COR-L47 (cell line): ENCODE measurements at places on chromosomes 4 and X.

GRCh38 chr4:2459589-2460349 lies 9.1 kb upstream of the RNF4 start:
- no peak for DNase-seq

- peak; percentile 84 for DNase-seq
These were observed 316.7 kb upstream of the IGFBP7 start for GRCh38 chr4:57426779-57427395.

- no peak for DNase-seq
These were observed 38.8 kb upstream of the MAD2L1 start for GRCh38 chr4:120105472-120105871.

- no peak for DNase-seq
These were observed 180.8 kb upstream of the BCOR start for GRCh38 chrX:40278340-40279090.

GRCh38 chr4:2412534-2412884 lies 5.9 kb downstream of the ZFYVE28 start:
- DNase-seq: no peak

DNA sequence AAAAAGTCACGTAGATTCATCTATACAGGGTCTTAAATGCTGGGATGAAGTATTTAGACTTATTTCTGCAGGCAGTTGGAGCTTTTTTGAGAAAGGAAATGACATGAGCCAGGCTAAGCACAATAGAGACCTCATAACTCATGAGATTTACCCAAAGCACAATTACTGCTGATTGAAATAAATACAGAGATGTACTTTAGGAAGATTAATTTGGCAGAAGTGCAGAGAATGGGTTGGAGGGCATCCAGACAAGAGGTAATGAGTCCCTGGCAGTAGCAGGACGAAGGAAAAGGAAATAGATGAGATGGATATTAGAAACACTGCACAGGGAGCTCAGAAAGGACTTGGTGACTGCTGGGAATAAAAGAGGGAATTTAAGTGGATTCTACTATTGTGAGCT lies 129.1 kb downstream of the SHROOM4 start:
- no peak for DNase-seq

GRCh38 chrX:149124526-149125108 lies 380.5 kb downstream of the IDS start:
- DNase-seq: no peak

DNA sequence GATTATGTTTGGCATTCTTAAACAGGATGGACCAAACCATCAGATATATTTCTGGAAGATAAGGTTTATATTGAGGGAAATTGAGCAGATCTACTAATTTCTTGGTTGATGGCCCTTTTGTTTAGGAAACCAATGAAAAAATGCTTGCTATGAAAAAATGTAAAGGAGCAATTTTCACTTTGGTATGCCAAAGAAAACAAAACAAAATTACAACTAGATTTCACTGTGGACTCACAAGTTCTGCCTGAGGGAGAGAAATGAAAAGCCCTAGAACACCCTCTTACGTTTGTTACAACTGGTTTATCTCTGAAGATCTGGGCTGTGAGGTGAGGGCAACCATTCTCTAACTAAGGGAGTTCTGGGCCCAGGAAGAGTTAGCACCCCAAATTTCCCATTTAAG lies 122.5 kb upstream of the IL15 start:
- no peak for DNase-seq

DNA sequence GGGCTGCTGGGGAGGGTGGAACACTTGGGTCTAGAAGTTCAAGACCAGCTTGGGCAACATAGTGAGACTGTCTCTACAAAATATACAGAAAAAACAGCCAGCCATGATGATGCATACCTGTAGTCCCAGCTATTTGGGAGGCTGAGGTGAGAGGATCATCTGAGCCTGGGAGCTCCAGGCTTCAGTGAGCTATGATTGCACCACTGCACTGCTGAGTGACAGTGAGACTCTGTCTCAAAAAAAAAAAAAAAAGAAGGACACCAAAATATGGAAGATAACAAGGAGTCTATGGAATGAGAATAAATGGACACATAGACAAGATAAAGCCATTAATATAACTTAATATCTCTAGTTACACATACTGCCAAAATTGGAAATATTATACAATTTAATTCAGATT lies 62.7 kb upstream of the IL15 start:
- no peak for DNase-seq

DNA sequence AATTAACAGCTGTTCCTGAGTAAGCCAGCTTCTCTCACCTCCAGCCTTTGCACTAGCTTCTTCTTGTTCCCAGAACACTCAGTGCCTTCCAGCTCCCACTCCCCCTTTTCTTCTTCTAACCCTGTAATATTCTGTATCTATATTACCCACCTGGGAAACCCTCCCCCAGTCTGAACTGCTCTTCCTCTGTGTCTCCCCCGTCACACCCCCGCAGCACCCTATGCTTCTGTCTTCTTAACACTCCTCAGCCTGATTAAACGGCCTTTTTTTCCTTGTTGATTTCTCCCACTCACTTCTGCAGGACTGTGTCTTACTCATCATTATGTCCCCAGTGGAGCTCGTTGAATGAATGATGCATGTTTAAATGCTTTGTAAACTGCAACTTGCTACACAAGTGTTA lies 9.0 kb upstream of the LONRF3 start:
- no peak for DNase-seq

DNA sequence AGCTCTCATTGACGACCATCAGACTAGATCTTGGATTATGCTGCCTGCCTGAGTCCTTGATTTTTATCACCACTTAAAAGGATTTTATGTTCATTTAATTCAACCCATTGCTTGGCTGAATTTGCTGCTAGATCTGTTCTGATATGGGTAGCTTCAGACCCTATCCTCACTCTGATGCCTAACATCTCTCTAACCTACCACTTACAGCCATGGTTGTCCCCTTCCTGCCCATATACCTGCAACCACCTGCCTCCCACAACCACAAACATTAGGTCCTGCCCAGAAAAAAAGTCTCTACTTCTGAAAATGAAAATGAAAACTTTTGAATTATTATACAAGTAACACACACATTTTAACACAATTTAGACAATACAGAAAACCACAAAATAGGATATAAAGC lies 310.8 kb downstream of the HNRNPD start:
- DNase-seq: no peak

DNA sequence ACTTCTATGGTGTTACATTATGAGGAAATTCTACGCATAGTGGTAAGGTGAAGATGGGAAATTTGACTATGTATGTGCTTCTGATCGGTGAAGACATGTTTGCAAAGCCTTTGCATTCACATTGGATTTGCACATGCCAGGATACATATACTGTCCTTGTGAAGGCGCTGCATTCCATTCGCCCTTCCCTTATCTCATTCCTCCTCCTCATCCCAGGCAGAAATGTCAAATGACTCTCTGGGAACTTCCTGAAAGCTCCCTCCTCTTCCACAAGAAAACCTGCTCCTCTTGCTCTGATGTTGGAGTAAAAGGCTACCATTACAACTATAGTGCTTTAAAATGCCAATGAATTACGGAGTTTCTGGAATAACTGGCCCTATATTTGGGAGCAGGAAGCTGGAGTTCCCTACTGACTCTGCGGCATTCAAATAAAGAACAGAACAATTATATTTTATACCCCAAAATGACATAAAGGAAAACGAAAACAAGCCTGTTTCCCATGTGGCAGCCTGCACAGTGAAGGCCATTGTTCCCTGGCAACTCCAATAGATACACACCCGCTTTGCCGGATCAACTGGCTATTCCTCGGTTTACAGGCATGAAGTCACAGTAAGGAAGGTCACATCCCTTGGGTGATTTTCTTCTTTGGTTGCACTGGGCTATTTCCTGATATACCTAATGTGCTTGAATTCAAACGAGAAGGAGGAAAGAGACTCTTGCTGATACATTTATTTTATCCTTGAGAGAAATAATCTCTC lies 84.5 kb downstream of the AREG start:
- DNase-seq: no peak

- DNase-seq: peak; percentile 14
These were observed 37.1 kb upstream of the SPARCL1 start for GRCh38 chr4:87566276-87566675.

DNA sequence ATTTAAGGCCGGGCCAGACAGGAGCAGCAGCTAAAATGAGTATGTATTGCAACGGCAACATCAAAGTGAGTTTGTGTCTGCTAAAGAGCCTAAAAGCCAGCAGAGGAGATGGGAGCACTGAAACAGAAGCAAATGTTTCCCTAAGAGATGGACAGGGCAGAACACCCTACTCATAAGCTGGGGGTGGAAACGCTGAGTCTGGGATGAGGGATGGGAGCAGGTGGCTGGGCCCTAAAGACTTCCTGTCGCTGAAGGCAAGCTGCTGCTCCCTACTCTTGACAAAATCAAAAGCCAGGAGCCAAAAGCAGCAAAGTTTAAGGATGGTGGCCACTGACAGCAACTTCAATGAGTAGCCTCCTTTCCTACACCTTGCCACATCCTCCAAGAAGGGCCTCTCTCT lies 40.6 kb upstream of the NAP1L5 start:
- no peak for DNase-seq

GRCh38 chrX:136347706-136348105 lies 46.9 kb downstream of the ADGRG4 start:
- no peak for DNase-seq

- no peak for DNase-seq
These were observed 53.2 kb downstream of the HMGB2 start for GRCh38 chr4:173280998-173281397.

DNA sequence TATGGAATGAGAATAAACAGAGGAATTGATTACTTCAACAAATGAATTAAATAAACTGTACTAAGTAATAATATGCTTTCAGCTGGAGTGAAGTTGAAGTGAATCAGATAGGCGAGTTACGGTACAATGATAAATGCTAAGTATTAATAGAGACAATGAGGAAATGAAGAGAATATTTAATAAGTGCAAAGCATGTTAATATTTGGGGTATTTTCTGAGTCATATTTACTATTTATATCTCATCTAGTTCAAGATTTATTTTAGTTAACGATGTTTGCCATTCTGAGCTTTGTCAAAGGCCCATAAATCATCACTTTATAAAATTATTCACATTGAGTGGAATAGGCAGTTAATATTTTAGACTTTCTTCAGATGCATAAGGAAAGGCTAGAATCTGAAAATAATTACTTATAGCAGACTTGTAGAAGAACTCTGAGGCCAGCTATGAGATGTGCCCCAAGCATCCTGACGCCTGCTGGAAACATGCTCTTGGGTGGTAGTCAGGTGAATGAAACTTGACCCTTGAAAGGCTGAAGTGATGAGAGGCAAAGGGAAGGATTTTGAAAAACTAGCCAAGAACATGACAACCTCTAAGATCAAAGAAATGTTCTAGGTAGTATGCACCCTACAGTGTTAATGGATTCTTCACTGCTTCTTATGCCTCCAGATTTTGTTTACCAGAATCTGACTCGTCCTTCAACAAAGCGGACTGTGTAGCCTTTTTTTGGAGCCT lies 133.8 kb upstream of the STIM2 start:
- no peak for DNase-seq

DNA sequence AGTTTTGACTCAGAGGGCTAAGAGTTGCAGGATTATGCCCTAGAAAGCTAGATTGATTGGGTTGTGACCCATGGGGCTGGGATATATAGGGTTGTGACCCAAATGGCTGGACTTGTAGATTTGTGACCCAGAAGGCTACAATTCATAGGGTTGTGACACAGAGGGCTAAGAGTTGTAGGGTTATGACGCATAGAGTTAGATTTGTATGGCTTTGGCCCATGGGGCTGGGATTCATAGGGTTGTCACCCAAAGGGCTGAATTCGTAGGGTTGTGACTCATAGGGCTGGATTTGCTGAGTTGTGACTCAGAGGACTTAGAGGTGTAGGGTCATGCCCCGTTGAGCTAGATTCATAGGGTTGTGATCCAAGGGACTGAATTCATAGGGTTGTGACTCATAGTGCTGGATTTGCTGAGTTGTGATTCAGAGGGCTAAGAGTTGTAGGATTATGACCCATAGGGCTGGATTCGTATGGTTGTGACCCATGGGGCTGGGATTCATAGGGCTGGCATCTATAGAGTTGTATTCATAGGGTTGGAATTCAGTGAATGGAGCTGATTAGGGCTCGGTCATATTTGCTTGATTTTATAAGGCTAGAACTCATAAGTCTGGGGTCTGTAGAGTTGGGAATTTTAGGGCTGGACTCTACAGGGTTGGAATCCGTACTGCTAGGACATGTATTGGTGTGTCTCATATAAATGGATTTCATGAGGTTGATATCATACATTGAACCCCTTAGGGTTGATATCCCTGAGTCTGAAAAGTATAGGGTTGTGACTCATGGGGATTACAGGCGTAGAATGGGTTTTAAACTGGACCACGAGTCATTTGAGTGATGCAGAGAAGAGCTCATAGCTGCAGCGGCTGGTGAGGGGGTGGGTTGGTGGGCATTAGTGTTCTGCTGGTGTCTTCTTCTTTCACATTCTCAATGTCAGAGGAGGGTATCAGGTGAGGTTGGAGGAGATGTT lies 125.7 kb downstream of the CRLF2 start:
- no peak for DNase-seq
